NCI-H187 (cell line): ENCODE measurements at places on chromosomes 1 and 21.

GRCh38 chr1:162179121-162179520 is 109.6 kb downstream of the NOS1AP start:
- no peak for DNase-seq

GRCh38 chr1:36417931-36418330 is 20.2 kb upstream of the LSM10 start:
- DNase-seq: no peak

- DNase-seq: no peak
Measured at GRCh38 chr1:85459290-85459689, 5.7 kb downstream of the DDAH1 start.

DNA sequence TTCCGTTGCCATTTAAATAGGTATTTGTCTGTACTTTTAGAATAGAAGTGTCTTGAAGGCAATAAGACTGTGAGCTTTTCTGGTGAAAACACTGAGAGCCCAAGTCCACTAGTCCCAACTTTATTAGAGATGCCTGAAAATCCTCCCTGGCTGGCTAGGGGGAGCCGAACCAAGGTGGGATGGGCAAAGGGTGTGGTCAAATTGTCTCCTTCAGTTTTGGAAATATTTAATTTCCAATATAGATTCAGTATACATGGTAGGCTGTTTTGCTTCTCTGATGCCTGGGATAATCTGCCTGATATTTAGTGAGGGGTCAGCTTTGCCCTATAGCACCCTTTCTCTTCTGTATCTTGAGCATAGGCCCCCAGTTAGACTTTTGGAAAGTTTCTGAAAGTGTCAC is 3.5 kb downstream of the ROR1 start:
- DNase-seq: no peak

- no peak for DNase-seq
Measured at GRCh38 chr1:26391450-26391849, 18.9 kb upstream of the ZNF683 start.

- no peak for DNase-seq
Measured at GRCh38 chr1:221795380-221795779, 53.5 kb upstream of the DUSP10 start.

DNA sequence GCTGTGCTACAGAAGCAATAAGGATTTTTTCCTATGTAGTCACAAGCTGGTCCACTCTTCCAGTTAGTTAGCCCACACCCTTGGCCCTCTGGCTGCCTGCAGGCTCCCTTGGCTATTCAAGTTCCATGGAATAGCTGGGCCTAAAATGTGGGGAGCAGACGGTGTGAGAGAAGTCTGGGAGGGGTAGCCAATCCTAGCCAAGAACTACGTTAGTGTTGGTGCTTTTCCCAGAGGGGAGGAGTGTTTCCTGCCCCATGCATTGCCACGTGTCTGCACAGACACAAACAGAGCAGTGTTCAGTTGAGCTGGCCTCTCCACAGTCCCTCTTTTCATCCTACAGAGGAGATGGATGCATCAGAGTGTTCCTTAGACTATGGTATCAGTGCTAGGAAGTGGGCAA is 59.0 kb upstream of the IPO9 start:
- no peak for DNase-seq

GRCh38 chr21:24658026-24658425 is 949.3 kb downstream of the MRPL39 start:
- DNase-seq: no peak

DNA sequence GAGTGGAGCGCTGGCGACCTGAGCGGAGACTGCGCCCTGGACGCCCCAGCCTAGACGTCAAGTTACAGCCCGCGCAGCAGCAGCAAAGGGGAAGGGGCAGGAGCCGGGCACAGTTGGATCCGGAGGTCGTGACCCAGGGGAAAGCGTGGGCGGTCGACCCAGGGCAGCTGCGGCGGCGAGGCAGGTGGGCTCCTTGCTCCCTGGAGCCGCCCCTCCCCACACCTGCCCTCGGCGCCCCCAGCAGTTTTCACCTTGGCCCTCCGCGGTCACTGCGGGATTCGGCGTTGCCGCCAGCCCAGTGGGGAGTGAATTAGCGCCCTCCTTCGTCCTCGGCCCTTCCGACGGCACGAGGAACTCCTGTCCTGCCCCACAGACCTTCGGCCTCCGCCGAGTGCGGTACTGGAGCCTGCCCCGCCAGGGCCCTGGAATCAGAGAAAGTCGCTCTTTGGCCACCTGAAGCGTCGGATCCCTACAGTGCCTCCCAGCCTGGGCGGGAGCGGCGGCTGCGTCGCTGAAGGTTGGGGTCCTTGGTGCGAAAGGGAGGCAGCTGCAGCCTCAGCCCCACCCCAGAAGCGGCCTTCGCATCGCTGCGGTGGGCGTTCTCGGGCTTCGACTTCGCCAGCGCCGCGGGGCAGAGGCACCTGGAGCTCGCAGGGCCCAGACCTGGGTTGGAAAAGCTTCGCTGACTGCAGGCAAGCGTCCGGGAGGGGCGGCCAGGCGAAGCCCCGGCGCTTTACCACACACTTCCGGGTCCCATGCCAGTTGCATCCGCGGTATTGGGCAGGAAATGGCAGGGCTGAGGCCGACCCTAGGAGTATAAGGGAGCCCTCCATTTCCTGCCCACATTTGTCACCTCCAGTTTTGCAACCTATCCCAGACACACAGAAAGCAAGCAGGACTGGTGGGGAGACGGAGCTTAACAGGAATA is 4.2 kb downstream of the TFAP2E start:
- DNase-seq: no peak

DNA sequence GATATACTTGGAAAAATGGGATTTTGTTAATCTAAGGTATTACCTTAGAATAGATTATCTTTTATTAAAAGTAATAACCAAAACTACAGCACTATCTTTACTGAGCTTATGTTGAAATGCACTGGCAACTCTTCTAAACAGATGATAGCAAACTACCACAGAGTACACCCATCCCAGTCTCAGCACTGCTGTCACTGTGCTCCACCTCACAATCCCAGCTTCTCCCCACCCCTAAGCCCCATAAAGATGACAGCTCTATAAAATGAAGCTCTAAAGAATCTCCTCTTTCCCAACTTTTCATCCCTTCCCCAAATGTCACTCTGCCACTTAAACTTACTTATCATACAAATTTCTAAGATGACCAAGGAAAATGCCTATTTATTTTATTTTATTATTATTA is 6.4 kb downstream of the DSTYK start:
- DNase-seq: no peak

DNA sequence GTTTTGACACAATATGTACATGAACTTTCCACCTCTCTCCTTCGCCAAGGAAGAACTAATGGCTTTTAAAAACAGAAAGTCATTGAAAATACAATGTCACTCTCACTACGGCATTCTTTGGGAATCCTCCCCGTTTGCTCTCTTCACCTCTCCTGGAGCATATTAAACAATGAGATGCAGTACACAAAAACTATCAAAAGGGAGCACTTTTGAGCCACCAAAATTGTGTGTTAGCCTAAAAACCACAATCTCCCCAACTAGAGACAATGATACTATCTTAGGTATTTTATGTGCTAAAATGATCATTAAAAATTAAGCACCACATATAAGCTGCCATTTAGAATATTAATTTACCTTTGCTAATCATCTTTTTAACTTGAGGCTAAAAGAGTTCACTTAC is 425.5 kb downstream of the KCTD3 start:
- DNase-seq: no peak

DNA sequence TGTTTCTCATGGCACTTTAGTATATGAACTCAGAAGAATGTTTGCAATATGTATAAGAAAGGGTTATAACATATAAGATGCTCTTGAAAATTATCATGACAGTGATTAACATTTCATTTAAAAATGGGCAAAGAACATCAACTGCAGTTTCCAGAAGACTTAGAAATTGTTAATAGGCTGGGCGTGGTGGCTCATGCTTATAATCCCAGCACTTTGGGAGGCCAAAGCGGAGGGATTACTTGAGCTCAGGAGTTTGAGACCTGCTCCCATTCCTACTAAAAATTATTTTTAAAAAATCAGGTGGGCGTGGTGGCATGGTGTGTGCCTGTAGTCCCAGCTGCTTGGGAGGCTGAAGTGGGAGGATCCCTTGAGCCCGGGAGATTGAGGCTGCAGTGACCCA is 23.1 kb downstream of the MTF2 start:
- DNase-seq: no peak

DNA sequence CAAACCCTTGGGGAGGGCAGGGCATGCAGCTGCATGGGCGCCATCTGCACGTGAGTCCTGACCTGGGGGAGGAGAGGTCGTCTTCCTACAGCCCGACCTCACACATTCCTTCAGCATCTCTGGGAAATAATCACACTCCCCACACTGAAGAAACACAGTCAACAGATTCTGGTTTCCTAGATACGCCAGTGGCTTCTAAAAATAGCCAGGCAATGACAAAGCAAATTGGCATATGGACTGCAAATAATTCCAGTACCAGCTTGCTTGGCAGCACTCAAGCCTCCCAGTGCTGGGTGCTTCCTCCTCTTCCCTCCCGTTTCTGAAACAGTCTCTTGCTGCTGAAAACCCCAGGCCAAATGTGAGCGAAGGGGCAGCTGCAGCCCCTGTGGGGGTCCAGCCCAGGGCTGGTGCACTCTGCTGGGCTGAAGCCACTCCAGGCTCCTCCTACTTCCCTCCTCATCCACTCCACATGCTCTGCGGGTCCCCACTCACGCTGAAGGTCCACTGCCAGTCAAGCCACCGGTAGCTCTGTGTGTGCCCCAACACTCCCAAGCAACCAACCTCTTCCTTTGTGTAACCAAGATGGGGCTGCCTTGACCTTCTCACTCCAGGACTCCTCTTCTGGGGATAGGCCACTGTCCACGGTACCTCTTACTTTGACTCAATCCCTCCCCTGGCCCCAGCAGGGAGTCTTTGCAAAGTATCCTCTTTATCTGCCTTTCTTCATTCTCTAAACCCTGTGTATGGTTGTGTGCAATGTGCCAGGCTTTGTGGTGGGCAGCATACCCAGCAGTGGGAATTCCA is 69.0 kb downstream of the KCND3 start:
- peak; percentile 10 for DNase-seq

DNA sequence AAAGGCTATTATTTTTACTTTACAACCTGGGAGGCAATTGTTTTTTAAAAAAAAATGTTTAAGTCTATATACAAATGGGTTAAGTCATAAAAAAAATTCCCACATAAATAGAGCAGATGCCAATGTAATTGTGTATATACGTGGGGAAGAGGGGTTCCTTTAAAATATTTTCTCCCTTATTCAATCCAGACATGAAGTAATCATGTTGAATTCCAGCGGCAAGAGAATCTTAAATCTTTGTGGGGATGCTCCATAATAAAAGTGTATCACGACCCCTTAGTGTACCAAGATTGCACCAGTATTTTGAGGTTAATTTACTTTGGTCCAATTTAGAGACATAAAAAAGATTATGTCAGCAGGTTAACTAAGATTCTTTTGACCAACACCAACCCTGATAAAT is 62.1 kb downstream of the ARID4B start:
- no peak for DNase-seq

DNA sequence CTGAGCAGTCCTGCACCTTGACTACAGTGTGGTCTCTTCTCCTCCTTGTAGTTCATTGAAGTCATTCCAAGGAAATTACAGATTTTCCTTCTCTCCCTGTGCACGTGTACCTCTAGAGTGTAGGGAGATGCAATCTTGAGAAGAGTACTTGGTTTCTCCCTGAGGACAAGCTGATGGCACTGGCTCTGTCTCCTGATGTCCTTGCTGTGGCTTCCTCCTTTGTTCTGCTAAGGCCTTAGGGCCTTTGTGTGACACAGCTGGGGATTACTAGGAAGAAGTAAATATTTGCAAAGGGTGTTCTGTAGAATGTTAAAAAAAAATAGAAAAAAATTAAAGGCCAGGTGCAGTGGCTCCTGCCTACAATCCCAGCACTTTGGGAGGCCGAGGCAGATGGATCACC is 66.2 kb upstream of the APOBEC4 start:
- DNase-seq: no peak

DNA sequence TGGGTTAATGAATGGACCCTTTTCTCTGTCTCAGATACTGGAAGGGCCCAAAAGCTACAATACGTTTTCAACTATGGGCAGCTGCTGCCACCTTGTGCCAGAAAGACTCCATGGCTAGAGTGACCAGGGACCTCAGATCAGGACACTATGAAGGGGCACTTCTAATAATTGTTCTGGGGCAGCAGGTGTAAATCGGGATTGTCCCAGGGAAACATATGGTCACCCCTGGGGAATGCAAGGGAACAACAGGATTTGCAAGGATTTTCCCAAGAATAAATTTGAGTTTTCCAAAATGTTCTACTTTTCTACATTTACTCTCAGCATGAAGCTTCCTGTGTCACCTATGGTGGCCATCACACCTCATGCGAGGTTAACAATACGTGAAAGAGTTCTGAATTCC is 12.0 kb upstream of the FCAMR start:
- DNase-seq: no peak

- DNase-seq: no peak
Measured at GRCh38 chr1:236545621-236546169, 21.9 kb downstream of the LGALS8 start.

DNA sequence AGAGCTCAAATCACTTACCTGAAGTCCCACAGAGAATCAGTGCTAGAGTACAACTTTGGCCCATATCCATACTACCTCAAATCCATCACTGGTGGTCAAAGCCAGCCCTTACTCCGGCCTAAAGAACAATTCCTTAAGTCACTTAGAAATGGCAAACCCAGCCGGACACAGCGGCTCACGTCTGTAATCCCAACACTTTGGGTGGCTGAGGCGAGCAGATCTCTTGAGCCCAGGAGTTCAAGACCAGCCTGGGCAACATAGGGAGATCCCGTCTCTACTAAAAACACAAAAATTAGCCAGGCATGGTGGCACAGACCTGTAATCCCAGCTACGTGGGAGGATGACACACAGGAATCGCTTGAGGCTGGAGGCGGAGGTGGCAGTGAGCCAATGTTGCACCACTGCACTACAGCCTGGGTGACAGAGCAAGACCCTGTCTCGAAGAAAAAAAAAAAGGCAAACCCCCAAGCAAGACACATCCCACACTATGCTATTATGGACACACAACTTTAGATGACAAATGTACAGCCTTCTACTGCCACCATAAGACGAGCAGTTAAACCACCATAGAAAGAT is 24.0 kb downstream of the NPHP4 start:
- DNase-seq: no peak

DNA sequence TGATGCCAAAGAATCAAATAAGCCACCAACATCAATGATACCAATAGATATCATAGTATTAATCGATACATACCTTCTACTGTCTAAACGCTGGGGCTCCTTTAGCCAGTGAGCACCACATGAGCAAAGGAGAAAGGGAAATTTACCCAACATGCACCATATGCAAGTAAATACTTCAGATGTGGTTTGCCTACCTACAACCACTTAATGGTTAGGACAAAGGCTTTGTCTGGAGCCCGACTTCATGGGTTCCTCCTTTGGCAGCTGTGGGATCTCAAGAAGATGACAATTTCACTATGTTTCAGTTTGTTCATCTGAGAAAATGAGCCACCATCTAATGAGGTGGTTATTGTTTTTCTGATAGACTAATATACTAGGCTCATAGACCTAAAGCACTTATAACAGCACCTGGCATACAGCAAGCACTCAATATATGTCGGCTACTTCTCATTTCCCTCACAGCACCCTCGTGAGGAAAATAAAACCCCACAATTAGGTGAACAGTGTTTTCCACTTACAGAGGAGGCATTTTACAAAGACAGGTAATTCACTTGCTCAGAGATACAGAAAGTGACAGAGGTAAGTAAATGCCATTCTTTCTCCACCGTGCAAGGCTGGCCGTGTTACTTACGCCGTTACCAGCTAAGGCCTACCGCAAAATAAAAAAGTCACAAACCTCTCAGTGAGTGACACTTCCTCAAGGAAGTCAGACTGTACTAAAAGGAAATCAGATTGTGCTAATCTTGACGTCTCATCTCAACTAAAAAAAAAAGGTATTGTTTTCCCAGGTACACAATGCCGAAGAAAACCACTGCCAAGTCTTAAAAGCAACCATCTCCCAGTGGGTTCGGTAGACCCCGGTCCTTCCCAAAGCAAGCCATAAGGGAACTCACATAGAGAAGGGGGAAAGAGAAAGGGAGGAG is 1.6 kb downstream of the TTC13 start:
- DNase-seq: no peak
